ENCODE measurements at places on chromosomes 3 and 15.

DNA sequence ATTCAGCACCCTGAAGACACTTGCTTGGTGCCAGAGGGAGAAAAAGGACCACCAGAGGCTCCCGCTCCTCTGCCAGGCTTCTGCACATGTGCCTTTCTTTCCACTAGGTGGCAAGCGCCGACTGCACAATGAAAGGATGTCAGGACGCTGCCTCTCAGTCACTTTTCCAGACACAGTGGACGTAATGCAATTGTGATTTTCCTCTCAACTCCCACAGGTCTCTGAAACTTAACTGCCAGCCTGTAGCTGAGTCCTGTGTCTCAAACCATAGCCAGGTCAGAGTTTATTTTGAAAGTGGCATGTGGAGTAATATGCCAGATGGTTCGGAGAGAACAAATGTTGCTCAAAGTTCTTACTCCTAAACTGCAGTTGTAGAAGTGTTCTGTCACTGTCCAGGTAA, 162.9 kb downstream of the ITPR1 start:
- DNase-seq: no peak

DNA sequence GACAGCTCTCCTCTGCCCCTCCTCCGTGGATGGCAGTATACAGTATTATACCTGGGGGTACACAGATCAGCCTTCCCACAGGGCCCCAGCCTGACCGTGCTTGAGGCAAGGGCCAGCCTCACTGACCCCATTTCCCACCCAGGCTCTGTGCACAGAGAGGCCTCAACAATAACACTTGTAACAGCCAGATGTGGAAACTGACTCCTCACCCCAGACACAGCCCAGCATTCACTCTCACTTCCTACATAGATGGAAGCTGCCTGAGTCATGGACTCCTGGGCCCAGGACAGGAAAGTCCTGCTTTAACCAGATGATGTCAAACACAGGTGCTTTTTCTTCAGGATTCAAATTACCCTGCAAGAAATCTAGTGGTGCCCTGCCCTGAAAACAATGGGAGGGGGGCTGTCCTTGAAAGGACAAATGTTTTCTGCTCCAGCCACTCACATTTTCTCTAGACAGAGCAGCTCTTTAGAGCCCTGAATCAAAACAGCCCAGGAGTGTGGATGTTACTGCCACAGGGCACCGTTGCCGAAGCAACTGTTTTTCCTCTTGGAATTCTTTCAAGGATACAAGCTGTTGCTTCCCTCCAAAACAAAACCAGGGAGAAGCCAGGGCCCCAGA, 16.4 kb downstream of the CCDC12 start:
- no peak for DNase-seq

GRCh38 chr3:33911525-33912322, 113.3 kb downstream of the PDCD6IP start:
- DNase-seq: no peak

DNA sequence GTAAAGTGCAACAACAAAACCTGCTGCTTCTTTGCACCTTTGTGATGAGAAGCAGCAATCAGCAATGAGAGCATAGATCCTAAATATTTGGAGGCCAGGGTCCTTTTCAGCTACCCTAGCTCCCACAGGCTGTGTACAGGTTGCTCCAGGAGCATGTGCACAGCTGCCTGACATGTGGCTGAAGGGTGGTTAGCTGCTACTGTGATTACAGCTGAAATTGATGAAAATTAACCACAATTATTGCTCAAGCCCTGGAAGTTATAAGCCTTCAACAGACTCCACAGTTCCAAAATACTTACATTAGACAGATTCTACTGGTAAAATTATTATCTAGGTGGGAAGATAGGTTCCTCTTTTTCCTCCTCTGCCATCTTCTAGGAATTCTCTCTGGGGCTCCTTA, 28.5 kb downstream of the COMMD2 start:
- no peak for DNase-seq

GRCh38 chr3:10289787-10290355, 2.9 kb downstream of the GHRL start:
- no peak for DNase-seq

DNA sequence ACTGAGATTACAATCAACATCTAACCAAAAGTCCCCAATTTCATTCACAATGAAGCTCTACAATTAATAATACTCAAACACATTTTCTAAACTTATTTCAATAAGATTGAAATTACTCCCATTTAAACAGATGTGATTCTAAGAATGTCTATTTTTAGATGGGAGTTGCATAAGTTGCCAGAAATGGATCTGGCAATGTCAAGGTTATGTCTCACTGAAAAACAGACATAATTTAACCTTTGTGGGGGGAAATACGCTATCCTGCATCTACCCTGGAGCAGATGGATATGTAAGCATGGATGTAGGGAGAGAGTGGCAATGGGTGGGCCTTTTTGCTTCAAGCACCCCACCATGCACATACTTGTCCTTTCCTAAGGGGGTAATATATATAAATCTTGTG, 6.7 kb upstream of the EIF1B start:
- no peak for DNase-seq

DNA sequence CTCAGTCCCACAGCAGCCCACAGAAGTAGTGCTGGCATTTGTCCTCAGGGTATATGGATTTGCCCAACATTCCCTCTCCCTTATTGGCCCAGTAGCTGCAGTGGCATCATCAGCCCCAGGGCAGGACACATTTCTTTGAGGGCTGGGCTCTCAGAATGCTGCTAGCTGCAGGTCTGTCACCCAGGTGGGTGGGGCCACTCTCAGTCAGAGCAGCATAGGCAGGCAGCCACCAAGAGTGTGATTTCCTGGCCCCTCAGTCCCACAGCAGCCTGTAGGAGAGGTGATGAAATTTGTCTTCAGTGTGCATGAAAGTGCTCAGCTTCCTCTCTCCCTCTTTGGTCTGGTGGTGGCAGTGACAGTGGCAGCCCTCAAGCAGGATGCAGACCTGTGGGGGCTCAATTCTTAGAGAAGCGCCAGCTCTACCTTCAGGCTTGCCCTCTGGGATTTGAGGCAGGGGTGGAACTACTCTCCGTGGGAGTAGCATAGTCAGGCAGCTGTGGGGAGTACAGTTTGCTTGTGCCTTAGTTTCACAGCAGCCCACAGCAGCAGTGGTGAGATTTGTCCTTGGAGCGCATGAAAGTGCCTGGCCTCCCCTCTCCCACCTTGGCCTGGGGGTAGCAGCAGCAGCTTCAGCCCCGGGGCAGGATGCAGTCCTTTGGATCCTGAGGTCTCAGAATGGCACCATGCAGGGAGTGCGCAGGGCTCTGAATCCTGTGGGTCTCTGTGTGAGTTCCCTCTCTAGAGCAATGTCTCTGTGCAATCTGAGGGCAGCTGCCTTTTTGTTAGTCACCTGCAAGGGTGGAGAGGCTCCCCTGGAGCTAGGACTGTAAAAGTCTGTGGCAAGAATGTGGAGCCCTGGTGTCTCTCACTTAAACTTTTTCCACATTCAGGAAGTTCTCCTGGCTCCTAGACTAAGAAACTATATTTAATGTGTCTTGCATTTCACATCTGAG, 1229.1 kb downstream of the ROBO2 start:
- DNase-seq: no peak

DNA sequence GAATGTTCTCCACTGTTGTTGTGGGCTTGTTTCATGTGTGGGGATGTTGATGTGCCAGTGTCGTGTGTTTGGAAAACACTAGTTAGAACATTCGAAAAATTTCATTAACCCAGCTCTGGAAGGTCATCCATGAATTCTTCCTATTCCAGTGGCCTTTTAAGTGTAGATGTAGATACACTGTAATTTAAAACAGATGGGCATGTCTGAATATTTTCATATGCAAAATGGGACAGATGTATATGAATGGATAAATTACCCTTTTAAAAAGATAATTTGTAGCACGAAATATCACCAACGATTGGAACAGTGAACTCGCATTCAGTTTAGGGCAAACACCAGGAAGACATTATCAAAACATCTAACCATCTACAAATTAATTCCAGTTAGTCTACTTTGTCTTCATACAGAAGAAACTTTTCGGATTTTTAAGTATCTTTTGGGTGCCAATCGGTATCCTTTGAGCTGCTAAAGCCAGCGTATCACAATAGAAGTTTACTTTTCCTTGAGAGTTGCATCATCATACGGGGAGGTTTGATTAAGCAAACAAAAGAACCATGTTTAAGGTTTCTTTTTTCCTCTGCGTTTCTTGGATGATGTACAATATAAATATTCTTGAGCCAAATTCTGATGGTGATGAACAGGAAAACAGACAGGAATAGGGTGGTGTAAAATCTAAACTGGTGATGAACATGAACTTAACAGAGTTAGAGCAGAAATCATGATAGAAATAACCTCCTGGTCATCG, 528.1 kb downstream of the FOXP1 start:
- no peak for DNase-seq

DNA sequence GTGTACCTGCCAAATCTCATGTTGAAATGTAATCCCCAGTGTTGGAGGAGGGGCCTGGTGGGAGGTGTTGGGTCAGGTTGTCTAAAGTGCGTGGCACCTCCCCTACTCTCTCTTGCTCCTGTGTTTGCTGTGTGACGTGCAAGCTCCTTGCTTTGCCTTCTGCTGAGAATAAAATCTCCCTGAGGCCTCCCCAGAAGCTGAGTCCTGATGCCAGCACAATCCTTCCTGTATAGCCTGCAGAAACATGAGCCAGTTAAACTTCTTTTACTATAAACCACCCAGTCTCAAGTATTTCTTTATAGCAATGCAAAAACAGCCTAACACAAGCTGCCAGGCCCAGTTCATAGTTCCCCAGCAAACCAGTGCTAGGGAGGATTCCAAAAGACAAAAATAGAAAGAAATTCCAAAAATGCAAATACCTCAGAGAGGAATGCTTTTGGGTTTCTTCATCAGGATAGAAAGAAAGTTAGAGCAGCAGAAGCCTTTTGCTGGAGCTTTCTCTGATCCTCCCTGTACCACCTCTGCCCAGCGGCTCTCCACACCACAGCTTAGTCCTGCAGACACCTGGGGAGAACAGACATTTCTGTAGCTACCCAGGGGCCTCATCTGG, 25.9 kb upstream of the CDV3 start:
- no peak for DNase-seq

DNA sequence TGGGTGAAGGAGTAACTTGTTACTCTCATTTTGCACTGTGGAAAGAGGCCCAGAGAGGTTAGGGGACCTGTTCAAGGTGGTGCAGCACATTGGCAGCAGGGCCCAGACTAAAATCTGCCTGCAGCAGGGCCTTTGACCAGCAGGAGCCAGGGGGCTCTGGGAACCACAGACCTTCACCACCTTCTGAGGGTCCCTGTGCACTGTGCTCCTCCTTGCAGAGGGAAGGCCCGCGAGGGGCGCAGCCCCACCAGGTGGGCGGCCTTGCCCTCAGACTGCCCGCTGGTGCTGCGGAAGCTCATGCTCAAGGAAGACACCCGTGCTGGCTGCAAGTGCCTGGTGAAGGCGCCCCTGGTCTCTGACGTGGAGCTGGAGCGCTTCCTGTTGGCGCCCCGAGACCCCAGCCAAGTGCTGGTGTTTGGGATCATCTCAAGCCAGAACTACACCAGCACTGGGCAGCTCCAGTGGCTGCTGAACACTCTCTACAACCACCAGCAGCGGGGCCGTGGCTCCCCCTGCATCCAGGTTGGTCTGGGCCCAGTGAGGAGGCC, 61.5 kb upstream of the FGD5 start:
- DNase-seq: no peak

DNA sequence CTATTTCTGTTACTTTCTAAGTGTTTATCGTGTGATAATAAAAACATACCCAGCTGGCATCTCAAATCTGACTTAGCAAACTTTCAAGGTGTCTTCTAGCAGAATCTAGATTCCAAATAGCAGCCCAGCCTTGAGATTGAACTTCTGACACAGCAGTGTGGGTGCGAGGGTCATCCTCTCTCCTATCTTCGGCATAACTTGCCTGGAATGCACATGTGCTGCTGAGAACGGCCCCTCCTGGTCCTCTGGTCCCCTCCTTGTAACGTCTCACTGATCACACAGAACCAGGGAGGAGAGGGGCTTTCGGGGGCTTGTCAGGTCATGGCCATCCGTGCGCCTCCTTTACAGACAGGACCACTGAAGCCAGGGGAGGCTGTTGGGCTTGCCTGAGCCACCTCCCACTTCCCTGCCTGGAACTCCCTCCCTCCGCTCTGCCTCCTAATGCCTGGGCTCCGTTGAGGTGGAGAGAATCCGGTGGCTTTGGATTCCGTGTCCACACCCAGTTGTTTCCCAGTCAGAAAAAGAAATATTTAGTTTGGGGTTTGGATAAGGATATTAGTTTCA, 344.4 kb upstream of the C2CD4B start:
- DNase-seq: no peak

DNA sequence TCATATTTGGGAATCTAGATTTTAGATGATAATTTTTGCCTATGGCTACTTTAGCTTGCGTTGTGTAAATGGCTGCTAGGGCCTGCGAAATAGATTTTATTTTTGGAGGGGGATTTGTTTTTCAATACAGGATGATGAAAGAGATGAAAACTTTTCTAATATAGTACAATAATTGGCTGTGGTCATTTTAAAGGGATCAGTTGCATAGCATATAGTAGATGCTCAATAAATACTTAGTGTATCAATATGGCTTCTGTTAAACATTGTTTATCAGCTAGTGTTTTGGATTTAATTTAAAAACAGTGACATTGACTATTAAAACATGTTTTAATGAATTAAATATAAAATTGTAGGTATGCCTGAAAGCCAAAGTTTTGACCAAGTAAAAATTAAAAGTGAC, 6.9 kb upstream of the CHD2 start:
- no peak for DNase-seq

- peak; percentile 12 for DNase-seq
Observed at GRCh38 chr15:43517354-43518196, at the start of gene MAP1A. Gene MAP1A, plus strand, starts transcription at chr15:43517608. Its CDS starts 3,866 bp downstream, at chr15:43521474.

GRCh38 chr3:187210091-187210490, 12.8 kb downstream of the RTP1 start:
- DNase-seq: no peak

- DNase-seq: no peak
Observed at GRCh38 chr15:88680241-88681001, 41.6 kb downstream of the ISG20 start.

DNA sequence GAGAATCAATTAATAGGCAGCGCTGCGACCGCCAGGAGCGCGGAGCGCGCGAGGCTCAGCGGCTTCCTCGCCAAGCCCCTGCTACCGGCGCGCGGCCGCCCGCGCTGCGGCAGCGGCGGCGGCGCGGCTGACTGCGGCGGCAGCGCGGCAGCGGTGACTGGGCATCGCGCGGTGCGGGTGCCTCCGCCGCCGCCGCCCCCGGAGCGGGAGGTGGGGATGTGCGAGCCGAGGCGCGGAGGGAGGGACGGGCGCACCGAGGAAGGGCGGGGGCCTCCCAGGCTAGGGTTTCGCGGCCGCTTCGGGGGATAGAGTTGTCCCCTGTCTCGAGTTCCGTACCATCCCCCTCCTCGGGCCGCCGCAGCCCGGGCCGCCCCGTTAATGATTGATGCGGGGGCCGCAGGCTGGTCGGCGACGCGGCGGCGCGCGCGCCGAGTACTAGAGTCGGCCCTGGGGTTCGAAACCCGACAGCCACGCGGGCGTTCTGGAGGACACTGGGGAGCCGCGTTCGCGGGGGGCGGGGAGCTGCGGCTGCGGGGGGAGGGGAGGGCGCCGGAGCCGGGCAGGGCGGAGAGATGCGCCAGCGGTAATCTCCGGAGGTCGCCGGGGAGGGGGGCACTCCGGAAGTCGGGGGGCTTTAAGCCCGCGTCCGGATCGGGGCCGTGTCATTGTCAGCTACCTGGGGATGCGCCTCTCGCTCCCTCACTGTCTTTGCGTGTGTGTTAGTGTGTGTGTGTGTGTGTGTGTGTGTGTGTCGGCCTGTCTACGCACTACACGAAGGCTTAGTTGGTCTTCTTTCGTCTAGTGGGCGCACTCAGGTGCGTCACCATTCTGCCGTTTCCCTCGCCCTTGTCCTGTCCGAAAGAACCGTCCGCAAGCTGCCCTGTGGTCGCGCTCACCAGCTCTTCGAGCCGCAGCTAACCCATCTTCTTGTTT, at the start of gene PAQR9:
Gene PAQR9 (minus strand): TSS at position 159 of the 933 bp plus-strand sequence. CDS start 338 bp downstream, outside the sequence.
- DNase-seq: no peak

Measured in NCI-H446 treated with DMSO at 0.1 percent for 48 hours (cell line).